ENCODE measurements at places on chromosomes 6 and 20. TPM values are rescaled to one million over a fixed set of nuclear protein-coding genes. Genes with fewer than 3 reads are reported as not detected.

HLA-DQA1 gene
- total RNA-seq: not detected

DNA sequence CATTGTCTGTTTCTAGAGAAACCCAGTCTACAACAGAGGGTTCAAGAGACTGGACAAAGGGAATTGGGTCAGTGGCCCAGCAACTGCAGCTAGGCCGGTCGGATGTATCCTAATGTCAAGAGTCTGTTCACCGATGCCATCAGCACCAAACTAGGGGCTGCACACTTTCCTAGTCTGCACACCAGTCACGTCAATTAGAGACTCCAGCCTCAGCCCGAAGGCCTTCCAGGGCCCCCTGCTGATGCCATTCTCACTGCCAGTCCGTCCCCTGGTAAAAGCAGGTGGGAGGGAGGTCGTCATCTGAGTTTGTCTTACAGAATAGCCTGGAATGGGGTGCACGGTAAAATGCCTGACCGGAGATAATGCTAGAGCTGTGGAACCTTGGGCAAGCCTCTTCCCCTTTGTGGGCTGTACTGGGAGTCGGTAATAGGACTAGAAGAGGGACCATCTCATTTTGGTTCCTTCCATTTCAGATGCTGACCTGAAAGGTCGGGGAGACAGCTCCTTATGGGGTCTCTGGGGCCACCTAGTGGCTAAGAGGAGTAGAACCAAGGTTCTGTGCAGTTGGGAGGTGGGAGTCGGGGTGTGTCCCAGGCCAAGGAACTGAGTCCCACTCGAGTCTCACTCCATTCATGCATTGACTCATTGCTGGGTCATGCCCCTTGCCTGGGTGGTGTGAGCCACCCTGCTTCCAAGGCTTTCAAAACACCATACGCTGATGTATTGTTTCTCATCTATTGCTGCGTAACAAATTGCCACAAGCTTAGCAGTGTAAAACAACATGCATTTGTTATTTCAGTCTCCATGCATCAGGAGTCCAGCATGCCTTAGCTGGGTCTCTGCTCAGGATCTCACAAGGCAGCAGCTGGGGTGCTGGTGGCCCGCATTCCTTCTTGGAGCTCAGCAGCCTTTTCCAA is 5.1 kb downstream of the SOX12 start:
- peak; percentile 54 for DNase-seq

DNA sequence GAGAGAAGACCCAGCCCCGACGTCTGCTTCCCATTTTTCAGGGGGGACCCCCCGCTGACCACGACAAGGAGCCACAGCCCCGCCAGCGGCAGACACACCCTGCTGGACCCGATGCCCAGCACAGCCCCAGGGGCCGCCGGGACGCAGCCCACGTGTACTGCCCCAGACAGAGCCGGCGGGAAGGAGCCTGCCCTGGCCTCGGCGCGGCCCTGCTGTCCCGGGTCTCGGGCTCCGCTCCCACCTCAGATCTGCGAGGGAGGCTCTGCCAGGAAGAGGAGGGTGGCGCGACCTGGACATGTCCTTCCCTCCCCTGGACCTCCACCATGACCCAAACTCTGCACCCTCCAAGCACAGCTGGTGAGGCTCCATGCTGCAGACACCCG is 54.7 kb downstream of the KCNQ2 start:
- no peak for DNase-seq

GRCh38 chr6:11042750-11043377 is 1.2 kb downstream of the ELOVL2 start:
- DNase-seq: peak; percentile 7

Data from A172 (cell line).